Cerebellar nuclear complex (tissue), 1 donor: ENCODE measurements at places on chromosomes 1 and 21.

DNA sequence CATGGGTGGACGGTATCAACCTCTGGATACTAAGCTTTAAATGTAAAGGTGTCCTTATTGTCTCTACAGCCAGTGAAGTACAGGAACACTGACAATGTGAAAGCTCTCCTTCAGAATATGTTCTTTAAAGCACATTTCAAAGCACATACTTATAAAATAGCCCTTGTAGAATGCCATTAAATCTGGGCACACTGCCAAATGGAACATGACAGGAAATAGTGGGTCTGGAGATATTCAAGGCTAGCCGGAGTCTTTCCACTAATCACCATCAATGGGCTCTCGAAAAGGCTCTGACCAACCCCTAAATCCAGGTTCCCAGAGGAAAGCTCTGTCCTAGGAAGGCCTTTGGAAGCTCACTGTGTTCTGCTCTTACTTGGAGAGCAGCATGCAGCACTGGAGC, 46.6 kb downstream of the PLD5 start:
- no peak for DNase-seq

GRCh38 chr1:103162360-103162759, 54.0 kb upstream of the COL11A1 start:
- no peak for DNase-seq

DNA sequence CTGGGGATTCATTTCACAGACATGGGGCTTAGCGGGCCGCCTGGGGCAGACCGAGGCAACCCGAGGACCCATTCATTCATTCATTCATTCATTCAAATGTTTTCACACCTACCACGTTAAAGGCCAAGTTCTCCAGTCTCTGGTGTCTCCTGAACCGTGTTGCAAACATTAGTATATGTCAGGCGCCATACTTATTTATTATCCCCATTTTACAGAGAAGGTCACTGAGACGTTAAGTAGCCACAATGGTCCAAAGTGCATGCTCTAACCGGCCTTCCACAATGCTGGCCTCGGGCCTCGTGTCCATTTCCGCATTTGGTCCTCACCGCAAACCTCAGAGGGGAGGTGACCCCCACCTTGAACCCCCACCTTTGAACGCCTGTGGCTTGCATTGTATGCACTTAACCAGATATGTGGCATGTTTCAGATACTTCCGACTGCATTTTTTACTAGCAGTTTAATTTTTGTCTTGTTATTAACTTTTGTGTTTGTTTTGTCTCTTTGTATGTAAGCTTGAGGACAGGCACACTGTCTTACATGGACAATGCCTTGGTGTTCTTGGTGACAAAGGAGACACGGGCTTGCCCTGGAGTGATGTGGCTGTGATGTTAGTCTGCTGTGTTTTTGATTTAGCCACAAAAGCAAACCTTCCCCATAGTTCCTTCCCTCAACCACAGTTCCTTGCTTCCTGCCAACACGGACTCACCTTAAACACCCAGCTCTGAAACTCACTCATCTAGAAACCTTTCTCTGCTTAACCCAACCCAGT, 1.2 kb upstream of the IFFO2 start:
- DNase-seq, result no peak

DNA sequence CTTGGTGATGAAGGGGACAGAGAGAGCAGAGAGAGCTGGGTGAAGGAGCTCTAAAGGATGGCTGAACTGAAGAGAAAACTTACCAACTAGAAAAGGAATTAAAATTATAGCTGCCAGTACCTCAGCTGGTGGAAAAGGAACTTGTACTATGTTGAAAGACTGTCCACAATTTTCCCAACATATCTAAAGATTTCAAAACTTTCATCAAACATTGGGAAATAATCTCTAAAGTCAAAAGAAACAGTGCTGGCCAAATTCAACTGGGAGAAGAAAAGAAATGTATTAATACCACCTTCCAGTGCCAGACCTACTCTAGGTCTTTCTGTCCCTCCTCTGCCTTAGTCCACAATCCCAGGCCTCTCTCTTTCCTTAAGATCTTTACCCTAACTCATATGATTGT, 6.1 kb downstream of the SMG5 start:
- no peak for DNase-seq

DNA sequence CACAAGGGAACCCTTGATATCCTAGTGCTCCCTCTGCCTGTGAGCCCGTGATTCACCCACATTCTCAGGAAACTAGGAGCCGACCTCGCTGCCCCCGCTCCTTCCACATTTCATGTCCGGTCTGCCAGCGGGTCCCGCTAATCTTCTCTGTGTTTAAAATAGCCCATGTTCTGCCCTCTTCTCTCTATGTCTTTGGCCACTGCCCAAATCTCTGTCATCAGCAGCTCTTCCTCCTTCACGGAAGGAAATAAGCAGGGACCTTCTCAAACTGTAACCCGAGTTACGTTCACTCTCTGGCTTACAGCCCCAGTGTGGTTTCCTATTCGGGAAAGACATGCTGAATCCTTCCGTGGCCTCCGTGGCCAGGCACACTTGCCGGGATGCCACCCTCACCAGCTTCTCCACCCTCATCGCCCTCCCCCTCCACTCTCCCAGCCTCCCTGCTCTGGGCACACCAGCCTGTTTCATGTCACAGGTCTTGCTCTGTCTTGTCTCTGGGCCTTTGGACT, 21.1 kb upstream of the UBXN10 start:
- no peak for DNase-seq

GRCh38 chr1:43438953-43439581, 14.7 kb downstream of the HYI start:
- no peak for DNase-seq

DNA sequence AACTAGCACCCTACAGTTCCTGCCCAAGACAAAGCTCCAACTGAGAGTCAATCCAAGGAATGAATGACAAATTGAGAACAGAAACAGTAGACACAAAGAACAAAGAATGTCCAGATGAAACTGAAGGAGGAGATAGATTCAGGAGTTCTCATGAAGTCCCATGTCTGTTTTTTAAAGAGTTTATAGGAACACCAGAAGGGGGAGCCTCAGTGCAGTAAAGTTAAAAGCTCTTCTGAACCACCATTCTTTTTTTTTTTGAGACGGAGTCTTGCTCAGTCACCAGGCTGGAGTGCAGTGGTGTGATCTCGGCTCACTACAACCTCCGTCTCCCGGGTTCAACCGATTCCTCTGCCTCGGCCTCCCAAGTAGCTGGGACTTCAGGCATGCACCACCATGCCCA, 323.6 kb downstream of the MRPL39 start:
- DNase-seq, result no peak

GRCh38 chr1:185309566-185309965, 7.5 kb downstream of the IVNS1ABP start:
- DNase-seq, result no peak

DNA sequence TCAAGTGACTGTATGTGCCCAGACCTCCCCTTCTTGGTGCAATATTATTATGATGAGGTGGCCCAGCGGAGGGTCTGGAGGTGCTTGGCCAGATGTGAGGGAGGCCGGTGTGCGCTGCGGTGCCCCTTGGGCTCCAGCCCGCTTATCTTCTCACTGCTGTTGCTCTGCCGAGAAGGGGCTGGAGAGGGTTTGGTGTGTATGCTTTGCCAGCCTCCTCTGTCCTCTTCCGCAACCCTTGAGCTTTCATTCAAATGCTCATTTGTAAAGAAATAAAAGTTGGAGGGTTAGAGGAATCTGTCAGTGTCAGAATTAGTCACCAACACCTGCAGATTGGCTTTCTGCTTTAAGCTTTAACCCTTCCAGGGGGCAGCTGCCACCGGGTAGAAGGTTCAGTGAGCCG, 19.7 kb downstream of the RNF220 start:
- DNase-seq, result no peak
